Activated naive CD8-positive, alpha-beta T cell treated with anti-CD3 and anti-CD28 coated beads, Interleukin-2, amount 50 U/mL, for 24 hours (primary cell): ENCODE measurements at places on chromosomes 3 and 15.
A peak's percentile ranks its signal among the peaks of the same experiment; 100 is the strongest.

- DNase-seq = no peak
These were observed 38.0 kb downstream of the ZBTB38 start for GRCh38 chr3:141406265-141406664.

- DNase-seq = no peak
These were observed 304.8 kb upstream of the CTDSPL start for GRCh38 chr3:37556789-37557301.

DNA sequence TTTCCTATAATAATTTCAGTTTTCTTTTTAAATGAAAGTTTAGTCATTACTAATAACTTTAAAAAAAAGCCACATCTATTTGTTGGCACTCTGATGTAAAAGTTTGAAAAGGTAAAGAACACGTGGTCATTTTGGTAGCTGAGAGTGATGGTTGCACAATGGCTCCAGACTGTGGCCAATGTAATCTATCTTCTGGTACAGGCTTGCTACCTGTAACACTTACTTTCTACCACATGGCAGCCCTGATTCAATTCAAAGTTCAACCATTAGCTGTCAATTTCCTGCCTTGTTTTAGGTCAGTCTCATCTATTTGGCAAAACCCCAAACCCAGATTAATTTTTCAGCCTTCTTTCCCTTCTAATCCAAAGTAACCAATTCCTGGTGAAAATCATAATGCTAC is 126.1 kb downstream of the TUSC7 start:
- DNase-seq = no peak

GRCh38 chr15:74628949-74629348 is 13.3 kb downstream of the CLK3 start:
- DNase-seq = no peak

DNA sequence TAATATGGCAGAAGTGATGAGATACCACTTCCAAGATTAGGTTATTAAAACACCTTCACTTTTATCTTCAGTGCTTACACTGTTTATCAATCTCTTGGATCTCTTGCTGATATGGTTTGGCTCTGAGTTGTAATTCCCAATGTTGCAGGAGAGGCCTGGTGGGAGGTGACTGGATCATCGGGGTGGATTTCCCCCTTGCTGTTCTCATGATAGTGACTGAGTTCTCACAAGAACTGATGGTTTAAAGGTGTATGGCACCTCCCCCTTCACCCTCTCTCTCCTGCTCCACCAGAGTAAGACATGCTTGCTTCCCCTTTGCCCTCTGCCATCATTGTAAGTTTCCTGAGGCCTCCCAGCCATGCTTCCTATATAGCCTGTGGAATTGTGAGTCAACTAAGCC is 11.8 kb downstream of the GOLIM4 start:
- DNase-seq = no peak

DNA sequence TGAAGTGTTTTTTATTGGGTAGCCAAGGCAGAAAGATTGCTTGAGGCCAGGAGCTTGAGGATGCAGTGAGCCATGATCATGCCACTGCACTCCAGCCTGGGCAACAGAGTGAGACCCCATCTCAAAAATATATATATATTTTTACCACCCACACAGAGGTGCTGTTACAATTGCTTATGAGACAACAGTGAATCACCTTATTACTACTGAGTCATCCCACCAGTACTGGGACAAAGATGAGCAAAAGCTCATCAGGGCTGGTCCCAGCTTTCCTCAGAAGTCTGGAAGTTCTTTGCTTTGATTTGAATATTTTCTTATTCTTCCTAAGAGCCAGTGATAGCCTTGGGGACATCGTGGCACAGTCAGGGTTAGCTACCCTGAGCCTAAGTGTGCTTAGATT is 207.7 kb downstream of the SOX2 start:
- DNase-seq = no peak

- no peak for DNase-seq
These were observed 89.1 kb upstream of the ALCAM start for GRCh38 chr3:105277656-105278055.

- DNase-seq = no peak
These were observed 155.1 kb upstream of the TBL1XR1 start for GRCh38 chr3:177352424-177352823.

DNA sequence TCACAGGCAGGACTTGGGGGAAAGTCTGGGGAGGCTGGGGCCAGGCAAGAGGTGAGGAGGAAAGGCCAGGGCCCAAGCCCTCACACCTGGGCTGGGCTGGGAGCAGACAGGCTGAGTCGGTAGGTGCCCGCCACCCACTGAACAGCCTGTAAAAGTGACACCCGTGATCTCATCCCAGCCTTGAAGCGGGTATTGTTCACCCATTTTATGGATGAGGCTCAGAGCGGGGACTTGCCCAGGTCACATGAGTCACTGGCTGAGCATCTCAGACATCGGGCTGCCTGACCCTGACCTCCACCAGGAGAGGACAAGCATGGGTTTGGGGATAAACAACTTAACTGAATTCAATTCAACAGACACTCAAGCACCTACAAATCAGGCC is 52.0 kb upstream of the CTSH start:
- no peak for DNase-seq

DNA sequence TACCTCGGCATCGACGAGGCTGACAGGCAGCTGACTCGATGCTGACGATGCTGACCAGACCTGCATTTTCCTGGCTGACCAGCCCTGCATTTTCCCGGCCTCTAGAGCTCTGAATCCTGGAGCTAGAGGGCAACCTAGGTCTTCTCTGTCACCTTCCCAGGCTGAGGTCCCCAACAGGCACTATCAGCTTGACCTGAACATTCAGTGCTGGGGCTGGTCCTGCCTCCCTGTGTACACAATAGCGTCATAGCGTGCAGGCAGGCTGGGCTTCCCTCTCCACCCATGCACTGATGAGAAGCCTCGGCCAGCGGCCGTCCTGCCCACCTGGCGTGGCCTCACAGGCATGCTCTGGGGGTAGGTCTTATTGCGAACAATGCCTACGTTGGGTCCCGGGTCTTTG is 62.3 kb upstream of the SNRPA1 start:
- DNase-seq = no peak

- DNase-seq = no peak
These were observed 29.0 kb downstream of the RASGRP1 start for GRCh38 chr15:38535491-38536200.

- no peak for DNase-seq
These were observed 18.6 kb downstream of the SOX2 start for GRCh38 chr3:181730316-181730715.

DNA sequence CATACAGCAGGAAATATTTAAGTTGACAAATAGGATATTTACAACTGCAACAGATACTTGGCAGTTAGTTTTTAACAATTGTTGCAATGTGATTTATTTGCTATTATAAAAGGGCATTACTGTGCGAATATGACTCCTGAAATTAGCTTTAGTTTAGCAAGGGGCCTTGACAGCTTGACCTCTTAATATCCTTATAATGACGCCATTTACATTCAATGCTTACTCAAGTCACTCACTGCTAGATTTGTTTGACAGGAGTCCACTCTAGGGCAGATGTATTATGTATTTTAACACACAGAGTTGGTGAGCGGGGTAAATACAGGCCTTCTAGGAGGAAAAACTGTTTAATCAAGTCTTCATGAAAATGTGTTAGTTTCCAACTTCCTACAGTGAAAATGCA is 58.1 kb upstream of the C15orf61 start:
- DNase-seq = no peak

GRCh38 chr3:100615684-100616083 is 6.3 kb downstream of the ADGRG7 start:
- no peak for DNase-seq

GRCh38 chr3:105388176-105388575 is 21.5 kb downstream of the ALCAM start:
- no peak for DNase-seq

- no peak for DNase-seq
These were observed 10.3 kb upstream of the MCF2L2 start for GRCh38 chr3:183438735-183439134.

DNA sequence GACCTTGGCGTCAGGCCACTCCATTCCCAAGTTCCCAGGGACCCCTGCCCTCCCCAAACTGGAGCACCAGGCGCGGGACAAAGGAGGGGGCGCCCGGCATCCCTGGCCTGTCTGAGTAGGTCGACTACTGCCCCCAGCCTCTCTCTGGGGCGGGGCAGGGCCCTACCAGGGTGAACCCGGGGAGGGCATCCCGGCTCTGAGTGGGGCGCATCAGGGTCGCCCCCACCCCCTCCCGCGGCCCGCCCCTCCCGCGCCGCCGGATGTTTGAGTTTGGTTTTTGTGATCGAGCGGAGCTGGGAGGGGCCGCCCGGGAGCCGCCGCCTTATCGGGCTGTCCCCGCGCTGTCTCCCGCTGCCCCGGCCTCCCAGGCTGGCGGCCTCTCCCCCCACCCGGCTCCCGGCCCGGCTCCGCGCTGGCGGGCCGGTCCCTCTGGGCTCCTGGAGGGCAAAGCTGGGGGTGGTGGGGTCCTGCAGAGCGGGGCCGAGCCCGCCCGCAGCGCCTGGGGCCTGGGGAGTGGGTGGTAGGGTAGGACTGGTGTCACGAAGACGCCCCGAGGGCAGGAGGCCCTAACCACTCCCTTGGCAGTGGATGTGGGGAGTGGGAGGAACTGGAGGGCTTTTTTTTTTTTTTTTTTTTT is 47.2 kb upstream of the SMAD6 start:
- peak; percentile 16 for DNase-seq

- DNase-seq = no peak
These were observed 512.7 kb downstream of the FOXP1 start for GRCh38 chr3:71070497-71071463.

DNA sequence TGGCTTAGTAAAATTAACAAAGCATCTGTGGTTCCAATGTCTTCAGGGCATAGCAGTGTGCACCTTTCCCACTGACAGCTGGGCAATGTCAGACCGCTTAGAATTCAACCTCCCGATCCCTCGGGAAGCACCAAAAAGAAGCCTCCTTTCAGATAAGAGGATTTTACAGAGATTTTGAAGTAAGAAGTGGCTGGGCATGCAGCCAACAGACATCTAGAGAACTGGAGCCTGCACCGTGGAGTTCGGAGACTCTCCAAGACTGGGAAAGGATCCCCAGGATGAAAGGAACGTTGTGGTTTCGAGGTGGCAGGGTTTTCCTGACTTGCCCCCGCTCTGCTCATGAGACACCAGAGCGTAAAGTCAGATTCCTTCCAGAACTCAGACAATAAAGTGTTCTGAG is 5.3 kb downstream of the FAM174B start:
- no peak for DNase-seq

DNA sequence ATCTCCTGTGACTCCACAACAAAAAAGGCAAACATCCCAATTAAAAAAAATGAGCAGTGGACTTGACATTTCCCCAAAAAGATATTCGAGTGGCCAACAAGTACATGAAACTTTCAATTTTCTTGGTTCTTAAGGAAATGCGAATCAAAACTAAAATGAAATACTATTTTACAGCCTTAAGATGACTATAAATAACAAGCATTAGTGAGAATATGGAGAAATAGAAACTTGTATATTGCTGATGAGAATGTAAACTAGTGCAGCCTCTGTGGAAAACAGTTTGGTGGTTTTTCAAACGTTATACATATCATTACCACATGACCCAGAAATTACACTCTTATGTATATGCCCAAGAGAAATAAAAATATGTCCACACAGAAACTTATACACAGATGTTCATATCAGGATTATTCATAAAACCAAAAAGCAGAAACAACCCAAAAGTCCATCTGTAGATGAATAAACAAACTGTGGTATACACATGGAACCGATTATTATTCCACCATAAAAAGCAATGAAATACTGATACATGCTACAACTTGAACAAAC is 153.2 kb upstream of the GPR149 start:
- no peak for DNase-seq

- DNase-seq = no peak
These were observed 58.4 kb upstream of the LRTM1 start for GRCh38 chr3:54986294-54986693.

- peak; percentile 83 for DNase-seq
These were observed 217.0 kb upstream of the ICE2 start for GRCh38 chr15:60695713-60696522.

GRCh38 chr3:108554229-108554628 is 35.0 kb downstream of the CIP2A start:
- DNase-seq = no peak

DNA sequence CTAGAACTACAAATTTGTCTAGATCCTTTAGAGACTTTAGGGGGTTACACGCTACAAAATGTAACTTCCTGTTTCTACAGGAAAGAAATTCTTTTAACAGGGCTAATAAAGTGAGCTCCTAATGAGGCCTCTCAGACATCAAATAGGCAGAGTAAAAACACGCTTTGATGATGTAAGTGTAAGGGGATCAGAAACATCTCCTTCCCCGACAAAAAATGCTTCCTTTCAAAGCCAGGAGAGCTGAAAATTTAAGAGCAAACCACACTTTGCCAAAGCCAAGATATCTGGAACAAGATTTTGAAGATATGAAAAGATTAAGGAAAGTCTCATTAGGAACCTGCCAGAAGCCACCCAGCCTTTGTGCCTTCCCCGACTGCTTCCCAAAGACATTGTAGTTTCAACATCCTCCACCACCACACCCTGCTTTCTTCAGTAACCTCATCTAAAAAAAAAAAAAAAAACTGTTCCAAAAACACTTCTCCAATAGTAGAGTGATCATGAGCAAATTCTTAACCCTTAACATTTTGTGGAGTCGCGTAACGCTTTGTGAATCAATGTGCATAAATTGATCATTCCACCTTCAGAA is 505.0 kb upstream of the THBS1 start:
- no peak for DNase-seq

DNA sequence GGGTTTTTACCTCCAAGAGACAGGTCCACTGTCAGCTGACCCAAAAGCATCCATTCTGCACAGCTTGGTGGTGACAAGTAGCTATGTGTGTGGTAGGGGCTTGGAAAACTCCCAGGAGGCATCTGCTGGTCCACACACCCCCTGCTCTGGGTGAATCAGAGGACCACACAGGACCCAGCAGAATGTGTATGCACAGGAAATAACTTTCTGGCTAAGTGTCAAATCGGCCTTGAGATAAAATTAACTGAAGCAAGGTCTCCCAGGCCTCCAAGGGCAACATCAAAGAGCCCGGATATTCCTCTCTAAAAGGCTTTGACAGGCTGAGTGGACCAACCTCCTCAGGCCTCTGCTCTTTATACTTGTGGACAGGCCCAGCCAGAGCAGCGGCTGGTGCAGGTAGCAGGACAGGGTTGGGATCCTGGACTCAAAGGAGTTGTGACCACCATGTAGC is 66.5 kb downstream of the CTNNB1 start:
- no peak for DNase-seq
